ENCODE measurements at places on chromosomes 4 and X. TPM values are rescaled to one million over a fixed set of nuclear protein-coding genes. Genes with fewer than 3 reads are reported as not detected.

IQSEC2 gene
- 0.85 TPM for total RNA-seq

DUSP9 gene
- total RNA-seq: not detected

TMSB15A gene
- not detected for total RNA-seq

DNA sequence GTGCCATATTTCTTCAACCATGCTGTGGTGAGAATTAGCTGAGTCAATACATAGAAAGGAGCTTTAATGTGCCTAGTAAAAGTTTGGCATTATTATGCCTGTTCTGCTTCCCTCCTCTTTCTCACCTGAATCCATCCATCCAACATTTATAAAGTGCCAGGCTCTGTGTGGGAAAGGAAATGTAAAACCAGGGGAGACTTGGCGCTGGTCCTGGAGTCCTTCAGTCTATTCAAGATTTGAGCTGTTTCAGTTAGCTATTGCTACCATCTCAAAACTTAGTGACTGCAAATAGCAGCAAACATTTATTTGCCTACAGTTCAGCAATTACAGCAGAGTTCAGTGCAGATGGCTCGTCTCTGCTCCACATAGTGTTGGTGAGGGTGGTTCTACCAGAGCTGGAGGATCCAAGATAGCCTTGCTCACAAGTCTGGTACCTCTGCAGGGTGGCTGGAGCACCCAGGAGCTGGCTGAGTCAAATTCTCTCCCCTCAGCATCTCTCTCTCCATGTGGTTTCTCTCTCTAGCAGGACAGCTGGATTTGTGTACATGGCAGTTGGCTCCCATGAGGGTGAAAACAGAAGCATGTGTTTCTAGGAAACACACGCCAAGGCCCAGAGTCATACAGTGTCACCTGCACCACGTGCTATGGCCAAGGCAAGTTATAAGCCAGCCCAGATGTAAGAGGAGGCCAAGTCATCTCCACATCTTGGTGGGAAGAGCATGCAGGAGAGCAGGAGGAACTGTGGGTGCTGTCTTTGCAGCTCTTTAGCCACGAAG, 77.3 kb downstream of the FHDC1 start:
- DNase-seq: no peak

DNA sequence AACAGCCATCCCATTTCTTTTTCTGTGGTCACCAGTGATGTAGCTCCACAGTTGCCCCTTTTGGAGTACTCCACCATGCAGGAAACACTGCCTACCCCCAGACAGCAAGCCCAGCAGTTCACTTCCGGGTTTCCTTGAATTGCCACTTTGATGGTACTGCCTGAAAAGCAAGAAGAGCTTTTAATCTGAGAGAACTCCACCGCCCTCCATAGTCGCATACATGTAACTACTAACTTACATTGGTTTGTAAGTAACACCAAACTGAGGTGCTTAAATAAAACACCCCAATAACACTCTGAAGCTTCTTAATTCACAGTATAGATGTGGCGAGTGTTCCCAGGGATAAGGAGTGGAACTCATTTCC, 53.6 kb upstream of the HPSE start:
- DNase-seq: no peak

DNA sequence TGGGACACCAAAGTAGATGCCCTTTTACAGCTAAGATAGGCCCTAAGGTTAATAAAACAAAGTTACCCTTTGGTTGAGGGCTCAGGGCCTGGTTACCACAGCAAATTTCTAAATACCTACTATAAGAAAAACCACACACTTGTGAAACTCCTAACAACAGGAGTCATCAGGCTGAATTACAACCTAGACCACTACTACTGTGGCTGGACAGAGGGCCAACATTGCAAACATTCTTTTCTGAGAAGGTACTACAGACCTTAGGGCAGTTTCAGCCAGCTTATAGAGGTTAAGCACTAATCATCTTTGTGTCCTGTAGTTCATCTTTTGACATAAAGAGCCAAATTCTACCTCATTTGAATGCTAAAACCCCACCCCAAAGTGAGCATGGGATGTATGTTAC, 504.0 kb downstream of the RAPGEF2 start:
- DNase-seq: no peak

DNA sequence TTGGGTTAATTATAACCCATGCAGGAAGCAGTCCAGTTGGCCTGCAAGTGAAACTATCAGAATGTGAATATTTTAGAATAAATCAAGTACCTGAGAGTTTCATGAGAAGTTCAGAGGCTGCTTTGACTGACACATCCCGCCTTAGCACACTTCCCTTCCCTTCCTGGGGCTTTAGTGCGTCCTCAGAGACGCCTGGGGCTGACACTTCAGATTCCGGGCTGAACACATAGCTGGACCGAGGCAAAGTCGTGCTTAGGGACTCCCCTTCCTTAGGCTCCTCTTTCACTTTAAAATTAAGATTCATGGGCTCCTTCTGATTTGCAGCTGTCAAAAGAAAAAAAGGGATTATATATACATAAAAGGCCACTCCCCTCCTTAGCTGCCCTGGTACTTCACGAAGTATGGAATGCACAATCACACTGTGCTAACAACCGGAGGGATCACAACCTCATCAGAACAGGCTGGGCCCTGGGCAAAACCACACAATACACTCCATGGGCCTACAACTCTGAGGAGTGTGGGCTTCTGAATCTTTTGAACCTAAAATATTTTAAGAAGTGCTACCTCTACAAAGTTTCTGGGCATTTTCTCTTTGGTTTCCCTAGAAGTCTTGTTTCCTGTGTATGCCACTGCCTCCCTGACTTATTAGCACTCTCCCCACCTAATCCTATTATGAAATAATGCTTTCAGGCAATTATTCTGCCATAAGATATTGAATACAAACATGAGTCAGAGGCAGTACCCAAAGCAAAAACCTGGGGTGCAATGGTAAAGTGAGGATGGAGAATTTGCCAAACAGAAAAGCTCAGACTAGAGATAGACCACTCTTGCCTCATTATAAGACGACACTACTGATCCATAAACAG, 68.2 kb downstream of the ZNF827 start:
- DNase-seq: no peak

DNA sequence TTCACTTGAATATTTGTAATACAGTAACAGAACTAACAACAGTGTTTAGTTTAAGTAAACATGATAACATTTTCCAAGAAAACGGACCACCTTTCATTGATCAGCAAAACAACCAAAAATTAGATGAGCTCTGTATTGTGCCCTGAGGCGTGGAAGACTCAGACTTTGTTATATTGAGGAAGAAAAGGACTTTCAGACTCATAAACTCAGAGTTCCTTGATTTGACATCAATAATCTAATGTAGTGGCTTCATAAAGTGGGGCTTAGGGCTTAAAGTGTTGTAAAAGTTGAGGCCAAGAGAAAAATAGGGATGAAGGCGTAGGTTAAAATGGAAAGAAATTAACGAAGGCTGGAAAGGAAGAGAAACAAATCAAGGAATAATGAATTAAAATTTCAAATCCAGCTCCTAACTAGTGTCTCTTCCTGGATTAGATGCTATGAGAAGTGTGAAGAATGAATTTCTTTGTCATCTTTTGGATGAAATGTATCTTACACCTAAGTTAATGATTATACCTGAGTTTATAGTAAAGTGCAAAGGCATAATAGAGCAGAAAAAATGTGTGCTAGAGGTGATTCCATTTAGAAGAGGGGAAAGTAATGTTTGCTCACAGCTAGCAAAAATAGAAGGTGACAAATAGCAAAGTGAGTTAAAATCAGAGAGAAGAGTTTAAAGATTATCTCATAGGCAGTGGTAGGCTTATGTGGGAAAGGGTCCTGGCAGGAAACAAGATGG, 19.8 kb upstream of the GLRA2 start:
- DNase-seq: no peak

GRCh38 chr4:110164251-110164650, 34.2 kb downstream of the ELOVL6 start:
- no peak for DNase-seq

- DNase-seq: no peak
Measured at GRCh38 chrX:6757631-6758030, 222.7 kb upstream of the VCX3A start.

All from CD4-positive, alpha-beta T cell (primary cell).